ENCODE measurements at places on chromosomes 1 and 21.
A peak's percentile ranks its signal among the peaks of the same experiment; 100 is the strongest.

GRCh38 chr1:193749868-193750267, 563.5 kb upstream of the B3GALT2 start:
- no peak for DNase-seq

DNA sequence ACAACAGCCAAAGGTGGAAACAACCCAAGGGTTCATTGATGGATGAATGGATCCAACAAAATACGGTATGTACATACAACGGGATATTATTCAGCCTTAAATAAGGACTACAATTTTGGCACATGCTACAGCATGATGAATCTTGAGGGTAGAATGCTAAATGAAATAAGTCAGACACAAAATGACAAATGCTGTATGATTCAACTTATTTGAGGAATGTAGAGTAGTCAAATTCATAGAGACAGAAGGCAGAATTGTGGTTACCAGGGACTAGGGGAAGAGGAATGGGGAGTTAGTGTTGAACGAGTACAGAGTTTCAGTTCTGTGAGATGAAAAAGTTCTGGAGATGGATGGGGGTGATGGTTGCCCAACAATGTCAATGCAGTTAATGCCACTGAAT, 118.0 kb upstream of the PAXBP1 start:
- no peak for DNase-seq

GRCh38 chr1:31055501-31055900, 10.0 kb downstream of the PUM1 start:
- DNase-seq: no peak

GRCh38 chr1:23967871-23968270, 8.2 kb downstream of the PNRC2 start:
- DNase-seq: no peak

GRCh38 chr1:109793486-109794318, 30.0 kb upstream of the EPS8L3 start:
- DNase-seq: peak; percentile 50

GRCh38 chr1:54358503-54359168, 47.6 kb downstream of the SSBP3 start:
- DNase-seq: no peak

- DNase-seq: no peak
Measured at GRCh38 chr1:15735304-15736037, 587 bp upstream of the SLC25A34 start.

GRCh38 chr21:36104317-36105300, 30.3 kb upstream of the CBR3 start:
- no peak for DNase-seq

- no peak for DNase-seq
Measured at GRCh38 chr1:206713070-206713469, 28.4 kb downstream of the MAPKAPK2 start.

DNA sequence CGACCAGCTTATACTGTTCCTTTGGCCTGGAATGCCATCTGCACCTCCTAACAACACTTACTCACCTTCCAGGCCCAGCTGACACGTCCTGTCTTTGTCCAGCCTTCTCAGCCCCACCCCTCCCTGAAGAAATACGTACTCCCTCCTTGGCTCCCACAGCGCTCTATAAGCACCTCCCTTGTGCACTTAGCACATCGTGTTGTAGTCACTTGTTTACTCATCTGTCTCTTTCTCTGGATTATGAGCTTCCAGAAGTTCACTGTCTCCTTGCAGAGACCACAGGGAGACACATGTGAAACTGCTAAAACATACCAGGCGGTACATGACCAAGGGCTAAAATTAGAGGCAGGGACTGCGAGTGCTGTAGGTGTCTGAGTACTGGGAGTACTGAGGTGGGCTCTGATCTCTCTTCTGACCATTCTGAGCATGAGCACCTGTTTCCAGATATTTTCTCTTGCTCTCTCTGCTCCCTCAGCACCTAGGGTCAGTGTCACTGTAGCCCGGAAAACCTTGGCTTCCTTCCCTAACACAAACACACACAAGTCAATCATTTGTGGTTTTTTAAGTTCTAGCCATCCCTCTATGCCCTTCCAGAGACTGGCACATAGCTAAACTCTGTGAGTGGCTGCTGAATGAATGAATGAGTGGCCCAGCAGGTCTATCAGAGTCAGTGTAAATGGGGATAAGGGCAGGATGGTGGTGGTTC, 5.1 kb downstream of the DCST1 start:
- DNase-seq: no peak

GRCh38 chr1:36922593-36923426, 111.5 kb downstream of the GRIK3 start:
- no peak for DNase-seq

DNA sequence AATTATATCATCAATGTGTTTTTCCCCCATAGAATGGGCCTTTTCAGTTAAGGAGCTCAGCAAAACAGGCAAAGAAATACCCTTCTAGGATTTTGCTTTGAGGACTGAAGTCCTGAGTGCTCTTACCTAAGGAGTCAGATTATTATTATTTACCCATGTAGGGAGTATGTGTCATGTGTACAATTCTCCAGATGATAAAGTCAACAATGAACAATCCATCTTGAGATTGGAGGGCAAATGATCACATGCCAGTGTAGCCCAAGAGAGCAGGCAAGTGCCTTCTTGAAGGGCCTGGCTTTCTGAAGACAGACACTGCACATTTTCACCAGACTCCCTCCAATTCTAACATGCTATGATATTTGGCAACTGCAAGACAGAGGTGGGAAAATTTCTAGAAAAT, 159.7 kb downstream of the PCNX2 start:
- DNase-seq: no peak

DNA sequence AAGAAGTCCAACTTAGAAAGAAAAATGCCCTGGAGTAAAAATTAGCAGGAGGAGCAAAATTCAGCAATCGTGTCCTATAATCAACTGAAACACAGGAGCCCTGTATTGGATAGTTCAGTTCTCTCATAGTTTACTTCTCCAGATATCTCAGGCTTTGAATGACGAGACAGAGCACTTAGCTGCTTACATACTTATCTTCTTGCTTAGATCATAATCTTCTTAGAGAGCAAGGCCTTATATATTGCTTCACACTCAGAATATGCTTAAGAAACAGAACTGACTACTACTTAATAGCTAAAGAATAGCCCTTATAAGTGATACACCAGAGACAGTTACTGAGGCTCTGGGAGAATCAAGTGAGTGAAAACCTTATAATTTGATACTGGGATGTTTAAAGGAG, 38.9 kb downstream of the TOR3A start:
- no peak for DNase-seq

GRCh38 chr1:115732316-115732715, 36.2 kb downstream of the CASQ2 start:
- no peak for DNase-seq

- no peak for DNase-seq
Measured at GRCh38 chr1:48876330-48876785, 99.7 kb upstream of the BEND5 start.

DNA sequence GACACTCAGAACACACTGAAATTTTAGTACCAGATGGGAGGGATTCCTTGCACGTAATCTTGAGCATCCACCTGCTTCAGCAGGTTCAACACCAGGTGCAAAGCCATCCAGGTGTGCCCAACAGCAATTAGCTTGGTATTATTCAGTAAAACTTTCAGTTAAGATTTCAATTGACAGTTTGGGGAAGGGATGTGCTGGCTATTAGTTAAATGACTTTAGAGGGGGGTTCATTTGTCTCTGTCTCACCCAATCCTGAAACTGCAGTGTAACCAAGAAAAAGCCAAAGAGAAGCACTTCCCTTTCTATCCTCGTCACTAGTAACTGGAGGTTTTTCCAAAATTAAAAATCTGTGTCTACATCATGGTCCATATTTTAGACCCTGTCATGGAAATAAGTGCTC, 90.9 kb downstream of the PIK3R3 start:
- DNase-seq: no peak

- no peak for DNase-seq
Measured at GRCh38 chr1:54372978-54373377, 33.2 kb downstream of the SSBP3 start.

DNA sequence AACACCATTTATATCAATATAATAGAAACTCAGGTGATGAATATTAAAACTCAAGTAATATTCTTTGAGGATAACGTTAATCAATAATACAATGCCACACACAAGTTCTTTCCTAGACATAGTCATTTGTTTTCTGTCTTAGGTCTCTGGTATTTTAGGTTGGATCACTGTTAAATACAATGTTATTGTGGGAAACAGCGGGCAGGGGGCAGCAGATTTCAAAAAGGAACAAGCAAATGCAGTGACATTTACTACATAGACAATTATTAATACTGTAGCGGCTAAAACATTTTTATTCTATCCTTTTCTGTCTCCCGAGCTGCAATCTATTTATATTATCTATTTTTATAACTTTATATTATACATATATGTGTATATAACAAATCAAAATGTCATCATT, 186.4 kb upstream of the ZNHIT6 start:
- peak; percentile 20 for DNase-seq
